Left renal pelvis (tissue), 4 donors: ENCODE measurements at places on chromosomes 11 and 22.

- DNase-seq = no peak
Measured at GRCh38 chr22:26822313-26822712, 164.9 kb downstream of the MIAT start.

DNA sequence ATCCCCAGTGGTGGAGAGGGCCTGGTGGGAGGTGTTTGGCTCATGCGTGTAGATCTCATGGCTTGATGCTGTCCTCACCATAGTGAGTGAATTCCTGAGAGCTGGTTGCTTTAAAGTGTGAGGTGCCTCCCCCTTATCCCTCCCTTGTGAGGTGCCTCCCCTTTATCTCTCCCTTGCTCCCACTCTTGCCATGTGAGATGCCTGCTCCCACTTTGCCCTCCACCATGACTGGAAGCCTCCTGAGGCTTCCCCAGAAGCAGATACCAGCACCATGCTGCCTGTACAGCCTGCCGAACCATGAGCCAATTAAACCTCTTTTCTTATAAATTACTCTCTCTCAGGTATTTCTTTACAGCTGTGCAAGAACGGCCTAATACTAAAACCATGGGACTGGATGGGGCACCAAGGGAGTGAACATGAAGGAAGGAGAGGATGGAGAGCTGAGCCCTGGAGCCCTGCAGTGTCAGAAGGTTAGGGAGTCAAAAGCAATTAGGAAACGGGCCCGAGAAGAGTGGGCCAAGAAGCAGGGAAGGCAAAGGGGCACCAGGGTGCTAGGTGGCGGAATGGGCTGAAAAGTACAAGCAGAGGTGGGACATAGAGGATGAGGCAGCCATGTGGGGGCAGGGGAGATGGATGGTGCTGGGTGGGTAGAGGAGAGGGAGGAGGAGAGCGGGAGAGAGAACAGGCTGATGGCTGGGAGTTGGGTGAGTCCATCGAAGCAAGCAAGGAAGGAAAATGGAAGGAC, 9.4 kb downstream of the IFITM10 start:
- DNase-seq = no peak

DNA sequence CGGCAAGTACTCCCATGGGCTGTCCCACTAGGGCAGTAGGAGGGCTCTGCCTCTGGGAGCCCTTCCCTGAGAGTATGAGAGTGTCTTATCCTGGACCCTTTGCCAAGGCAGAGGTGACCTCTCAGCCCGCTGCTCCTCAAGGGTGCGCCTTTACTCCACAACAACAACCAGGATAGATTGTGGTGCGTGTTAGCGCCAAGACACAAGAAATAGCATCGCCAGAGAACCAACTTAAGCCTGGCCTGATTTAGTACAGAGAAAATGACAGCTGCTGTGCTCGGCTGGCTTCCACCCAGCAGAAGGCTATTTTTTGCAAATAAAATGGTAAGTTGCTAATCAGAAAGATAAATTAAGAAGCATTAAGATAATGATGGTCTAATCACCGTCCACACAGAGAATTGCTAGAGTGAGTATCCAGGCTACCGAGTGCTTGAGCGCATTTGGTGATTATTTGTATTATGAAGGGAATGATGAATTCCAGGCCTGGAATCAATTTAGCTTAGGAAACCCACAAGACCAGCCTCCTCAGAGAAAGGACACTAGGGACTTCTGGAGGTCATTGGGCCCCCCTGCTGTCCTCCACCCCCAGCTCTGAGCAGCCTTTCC, 119.8 kb downstream of the PKNOX2 start:
- DNase-seq = no peak

- DNase-seq = no peak
Measured at GRCh38 chr22:27617214-27617881, 184.2 kb downstream of the MN1 start.

- DNase-seq = no peak
Measured at GRCh38 chr22:48342016-48342415, 1485.7 kb downstream of the BRD1 start.

DNA sequence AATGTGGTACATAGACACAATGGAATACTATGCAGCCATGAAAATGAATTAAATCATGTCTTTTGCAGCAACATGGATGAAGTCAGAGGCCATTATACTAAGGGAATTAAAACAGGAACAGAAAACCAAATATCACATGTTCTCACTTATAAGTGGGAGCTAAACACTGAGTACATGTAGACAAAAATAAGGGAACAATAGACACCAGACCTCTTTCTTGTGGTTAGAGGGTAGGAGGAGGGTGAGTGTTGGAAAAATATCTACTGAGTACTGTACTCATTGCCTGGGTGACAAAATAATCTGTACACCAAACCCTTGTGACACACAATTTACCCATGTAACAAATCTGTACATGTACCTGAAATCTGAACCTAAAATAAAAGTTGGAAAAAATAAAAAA, 59.1 kb upstream of the ANO5 start:
- no peak for DNase-seq

DNA sequence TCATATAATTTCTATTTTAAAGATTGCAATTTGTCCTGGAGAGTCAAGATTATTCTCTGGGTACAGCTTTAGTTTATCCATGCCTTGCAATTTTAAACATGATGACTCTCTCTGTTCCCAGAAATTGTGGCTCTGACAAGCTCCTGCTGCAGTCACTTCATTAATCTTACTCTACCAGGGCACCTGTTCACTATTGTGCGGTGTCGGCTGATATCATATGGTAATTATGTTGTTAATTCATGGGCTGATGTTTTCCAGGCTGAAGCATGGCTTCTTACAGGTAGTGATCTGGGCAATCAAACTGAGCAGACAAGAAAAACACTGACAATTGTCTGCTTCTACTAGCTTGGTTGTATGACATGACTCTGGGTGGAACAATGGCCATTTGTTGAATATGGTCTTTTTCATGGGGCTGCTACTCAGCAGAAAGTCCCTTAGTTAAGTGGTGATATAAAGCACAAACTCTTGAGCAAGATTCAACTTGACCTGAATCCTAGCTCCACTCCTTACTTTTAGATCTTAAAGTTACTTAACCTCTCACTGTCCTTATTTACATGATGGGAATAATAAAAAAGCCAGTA, 230.7 kb downstream of the FAT3 start:
- DNase-seq = no peak

GRCh38 chr11:106821291-106821690, 197.0 kb downstream of the GUCY1A2 start:
- DNase-seq = no peak
